Vagina (tissue), 2 donors: ENCODE measurements at places on chromosomes 1 and 21.

- H3K27me3 ChIP-seq, result no peaks in the 10 kb centered on the region
- no peak overlapping the region for H3K27ac ChIP-seq
- H3K4me1 ChIP-seq, result no peaks in the 10 kb centered on the region
- no peak for DNase-seq
- no peak overlapping the region for H3K4me3 ChIP-seq
Measured at GRCh38 chr1:202673531-202673930, 36.7 kb downstream of the SYT2 start.

DNA sequence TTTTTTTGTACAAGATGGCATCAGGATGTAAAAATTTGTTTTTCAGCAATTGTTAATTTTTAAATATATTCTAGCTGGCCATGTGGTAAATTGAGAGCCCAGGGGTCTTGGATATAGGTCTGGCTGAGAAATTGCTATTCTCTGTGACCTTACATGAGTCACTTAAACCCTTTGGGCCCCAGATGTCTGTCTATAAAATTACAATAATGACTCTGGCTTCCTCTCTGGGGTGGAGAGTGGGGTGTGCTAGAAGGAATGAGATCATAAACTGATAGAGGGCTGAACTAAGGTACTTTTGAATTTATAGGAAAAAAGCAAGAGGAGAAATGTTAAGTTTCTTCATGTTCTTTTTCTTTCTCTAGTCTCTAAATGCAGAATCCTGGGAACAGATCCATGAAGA is 12.4 kb upstream of the TCHH start:
- no peak overlapping the region for H3K27ac ChIP-seq
- H3K4me1 ChIP-seq, result no peaks in the 10 kb centered on the region
- no peaks in the 10 kb centered on the region for H3K36me3 ChIP-seq
- no peaks in the 10 kb centered on the region for H3K27me3 ChIP-seq
- H3K4me3 ChIP-seq, result no peak overlapping the region

- no peaks in the 10 kb centered on the region for H3K36me3 ChIP-seq
- no peaks in the 10 kb centered on the region for H3K27me3 ChIP-seq
- no peak for DNase-seq
- peaks cover 9% of the 10 kb centered on the region for H3K4me1 ChIP-seq
- no peak overlapping the region for H3K27ac ChIP-seq
Measured at GRCh38 chr21:33375101-33375644, 28.0 kb upstream of the IFNGR2 start.

DNA sequence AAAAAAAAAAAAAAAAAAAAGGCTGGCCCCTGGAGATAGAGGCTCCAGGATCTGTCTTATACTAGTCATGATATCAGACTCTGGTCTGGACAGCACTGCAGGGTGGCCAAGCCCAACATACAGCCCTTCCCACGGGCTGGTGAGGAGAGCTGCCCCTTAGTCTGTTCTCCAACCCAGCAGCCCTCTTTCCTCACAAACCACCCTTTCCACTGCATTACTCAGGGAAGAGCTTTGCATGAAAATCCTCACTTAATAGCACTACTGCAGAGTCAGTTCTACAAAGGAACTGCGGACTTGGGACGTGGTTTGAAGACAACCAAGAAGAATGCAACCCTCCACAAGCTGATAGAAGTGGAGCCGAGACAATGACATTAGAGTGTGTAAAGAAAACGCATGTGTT is 5.7 kb downstream of the BCAR3 start:
- no peak for DNase-seq
- H3K27me3 ChIP-seq, result no peaks in the 10 kb centered on the region
- H3K4me1 ChIP-seq, result peaks cover 80% of the 10 kb centered on the region
- no peak overlapping the region for H3K4me3 ChIP-seq

GRCh38 chr1:150234309-150234565 is 1.7 kb downstream of the ANP32E start:
- H3K36me3 ChIP-seq, result no peaks in the 10 kb centered on the region
- DNase-seq, result no peak
- H3K27ac ChIP-seq, result peak overlapping the region; percentile 99
- peak overlapping the region; percentile 93 for H3K4me3 ChIP-seq
- H3K4me1 ChIP-seq, result peaks cover 18% of the 10 kb centered on the region
- no peaks in the 10 kb centered on the region for H3K27me3 ChIP-seq

DNA sequence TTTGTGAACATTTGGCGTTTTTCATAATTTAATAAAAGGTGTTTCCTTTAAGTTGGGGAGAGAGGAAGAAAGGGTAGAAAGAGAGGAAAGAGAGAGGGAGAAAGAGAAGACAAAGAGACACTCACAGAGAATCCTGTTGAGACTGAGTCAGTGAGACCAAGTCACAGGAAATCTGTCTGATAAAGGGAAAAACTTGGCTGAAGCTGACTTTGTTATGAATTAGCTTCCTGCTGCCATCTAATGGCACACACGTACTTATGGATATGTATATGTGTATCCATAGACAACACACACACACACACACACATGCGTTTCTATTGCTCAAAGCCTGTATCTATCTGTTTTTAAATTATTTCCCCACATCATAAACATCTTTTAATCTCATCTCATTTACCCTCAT is 42.5 kb upstream of the DISC1 start:
- no peaks in the 10 kb centered on the region for H3K4me1 ChIP-seq
- no peak overlapping the region for H3K4me3 ChIP-seq
- no peaks in the 10 kb centered on the region for H3K36me3 ChIP-seq
- DNase-seq, result no peak
- H3K27ac ChIP-seq, result no peak overlapping the region

DNA sequence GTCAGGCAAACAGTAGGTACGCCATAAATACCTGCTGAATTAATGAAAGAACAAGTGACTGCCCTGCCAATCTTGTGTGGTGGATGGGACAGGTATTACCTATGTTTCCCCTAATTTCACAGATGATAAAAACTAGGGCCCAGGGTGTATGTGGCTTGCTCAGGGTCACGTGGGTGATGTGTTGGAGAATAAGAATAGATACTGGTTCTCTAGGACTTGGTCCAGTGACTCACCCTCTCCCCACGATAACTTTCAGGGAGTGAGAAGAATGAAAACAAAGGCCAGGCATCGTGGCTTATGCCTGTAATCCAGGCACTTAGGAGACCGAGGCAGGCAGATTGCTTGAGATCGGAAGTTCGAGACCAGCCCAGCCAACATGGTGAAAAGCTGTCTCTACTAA is 26.7 kb downstream of the SLC26A9 start:
- peak; percentile 40 for DNase-seq
- H3K27me3 ChIP-seq, result no peaks in the 10 kb centered on the region
- no peaks in the 10 kb centered on the region for H3K36me3 ChIP-seq
